OCI-M1 (cell line): ENCODE measurements at places on chromosomes 6 and 20.

GRCh38 chr20:60851826-60852704 is 400.0 kb upstream of the CDH4 start:
- peak; percentile 3 for DNase-seq

DNA sequence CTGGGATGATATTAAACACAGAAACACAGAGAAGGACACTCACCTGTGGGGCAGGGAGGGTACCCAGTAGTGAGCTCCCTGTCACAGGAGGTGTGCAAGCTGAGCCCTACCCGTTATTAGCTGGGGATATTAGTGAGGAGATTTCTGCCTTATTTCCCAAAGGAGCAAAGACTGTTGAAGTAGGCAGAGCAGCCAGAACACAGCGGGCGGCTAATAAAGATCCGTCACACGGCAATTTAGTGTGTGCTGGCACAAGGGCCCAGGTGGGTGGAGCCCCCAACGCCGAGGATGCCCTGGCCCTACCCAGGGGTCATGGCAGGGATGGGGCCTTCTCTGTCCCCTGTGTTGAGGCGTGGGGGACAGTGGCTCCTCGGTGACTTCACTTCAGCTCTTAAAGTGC is 8.3 kb downstream of the VSTM2L start:
- DNase-seq, result no peak

DNA sequence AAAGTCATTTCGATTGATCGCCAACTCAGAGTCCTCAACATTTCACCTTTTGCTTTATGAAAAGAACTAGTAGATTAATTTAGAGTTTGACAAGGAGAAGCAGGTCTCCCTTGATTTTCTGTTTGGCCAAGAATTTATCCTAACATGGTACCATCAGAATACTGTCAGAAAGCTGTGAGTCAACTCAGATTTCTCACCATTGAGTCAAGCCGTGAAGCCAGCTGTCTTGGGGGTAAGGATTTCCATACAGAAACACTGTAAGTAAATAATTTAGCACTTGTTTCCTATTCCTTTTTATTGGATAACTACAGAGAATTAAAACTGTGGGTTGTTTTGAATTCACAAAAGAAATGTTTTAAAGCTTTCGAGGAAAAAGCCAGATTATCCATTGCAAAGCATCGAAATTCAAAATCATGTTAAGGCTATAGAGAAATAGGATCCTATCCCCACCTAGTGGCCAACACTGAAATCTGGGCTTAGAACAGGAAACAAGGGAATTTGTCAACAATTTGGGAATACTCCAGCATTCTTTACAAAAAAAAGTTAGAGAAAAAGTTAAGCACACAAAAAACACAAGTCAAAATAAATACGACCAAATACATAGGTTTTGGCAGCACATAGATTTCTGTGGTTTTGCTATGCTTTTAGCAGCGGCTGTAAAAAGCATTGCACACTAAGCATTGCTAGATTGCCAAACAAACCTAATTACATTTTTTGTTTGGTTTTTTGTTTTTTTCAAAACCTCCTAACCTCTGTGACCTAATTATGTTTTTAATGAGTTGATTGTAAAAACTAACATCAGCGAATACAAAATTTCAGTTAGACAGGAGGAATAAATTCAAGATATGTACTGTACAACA is 44.2 kb downstream of the COL11A2 start:
- peak; percentile 68 for DNase-seq

- no peak for DNase-seq
Observed at GRCh38 chr6:64054861-64055260, 419.3 kb downstream of the PHF3 start.
